ENCODE measurements at places on chromosomes 6 and 20.

- no peak for DNase-seq
These were observed 151.8 kb downstream of the VEGFA start for GRCh38 chr6:43921548-43922425.

GRCh38 chr6:33192105-33192646 lies at the start of gene COL11A2:
TSS of gene COL11A2 (minus strand) at chr6:33192467. CDS start at chr6:33192240, 227 bp downstream.
- DNase-seq, result no peak

DNA sequence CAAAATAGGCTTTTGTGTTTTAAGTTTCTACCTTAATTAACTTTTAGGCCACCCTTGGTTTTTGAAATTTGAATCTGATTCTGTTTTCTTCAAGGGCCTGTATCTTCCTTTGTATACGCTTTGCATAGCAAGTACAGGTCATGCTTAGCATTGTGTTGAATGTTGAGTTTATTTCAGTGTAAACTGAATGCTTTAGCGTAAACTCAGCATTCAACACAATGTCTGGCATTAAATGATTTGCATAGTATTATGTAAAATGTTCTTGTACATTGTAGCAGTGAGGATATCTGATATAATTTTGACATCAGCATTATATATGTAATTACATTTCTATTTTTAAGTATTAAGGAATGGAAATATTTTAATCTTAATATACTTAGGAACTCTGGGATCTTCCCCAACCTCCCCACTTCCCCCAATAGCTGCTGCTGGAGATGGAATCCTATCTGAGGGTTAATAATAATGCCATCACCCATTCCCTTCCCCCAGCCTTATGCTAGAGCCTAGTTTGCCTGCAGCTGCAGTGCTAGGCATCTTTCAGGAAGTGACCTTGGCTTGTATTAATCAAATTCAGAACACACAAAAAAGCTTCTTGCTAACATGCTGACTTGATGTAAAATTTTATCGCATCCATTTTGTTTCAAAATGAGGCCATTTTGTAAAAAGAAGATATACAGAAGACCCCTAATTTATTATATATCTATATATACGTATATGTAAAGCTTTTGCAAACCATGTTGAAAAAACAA lies 73.1 kb downstream of the NCOA3 start:
- DNase-seq, result no peak

- DNase-seq, result no peak
These were observed 115.5 kb downstream of the REV3L start for GRCh38 chr6:111367393-111368088.

DNA sequence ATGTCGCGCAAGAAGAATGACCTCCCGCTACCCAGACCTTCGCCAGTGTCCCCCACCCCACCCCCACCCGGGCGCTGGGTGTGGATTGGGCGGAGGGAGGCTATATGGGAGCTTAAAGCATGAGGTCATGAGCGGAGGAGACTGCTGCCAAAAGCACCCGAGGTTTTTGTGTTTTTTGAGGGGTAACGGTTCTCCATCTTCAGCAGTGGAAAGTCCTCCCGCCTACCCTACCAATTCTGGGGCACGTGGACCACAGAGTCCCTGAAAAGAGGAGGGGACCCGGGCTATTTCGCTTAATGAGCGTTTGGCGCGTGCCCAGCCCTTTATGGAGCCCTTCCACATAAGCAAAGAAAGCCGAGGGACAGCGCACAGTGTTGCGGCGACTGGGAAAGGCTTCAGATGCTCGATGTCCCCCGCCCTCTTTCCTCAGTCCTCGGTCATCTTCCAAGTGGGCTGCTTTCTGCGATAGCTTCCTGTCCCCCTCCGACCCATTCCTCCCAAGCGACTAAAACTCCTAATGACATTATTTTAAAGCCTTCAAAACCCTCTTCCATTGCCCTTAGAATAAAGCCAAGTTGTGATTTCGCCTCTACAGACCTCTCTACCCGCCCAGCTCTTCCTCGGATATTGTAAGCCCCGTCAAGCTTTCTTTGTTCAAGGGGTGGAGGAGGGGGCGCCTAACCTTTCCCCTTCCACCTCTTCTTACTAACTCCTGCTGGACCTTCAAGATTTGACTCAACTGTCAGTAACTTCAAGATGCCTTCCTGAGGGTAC lies 2.1 kb upstream of the TRERF1 start:
- peak; percentile 25 for DNase-seq

Measured in RWPE1 (cell line).